ENCODE measurements at places on chromosomes 1 and 21. TPM values are rescaled to one million over a fixed set of nuclear protein-coding genes. Genes with fewer than 3 reads are reported as not detected.

The RGS1 gene
- not detected for total RNA-seq

The OR2T29 gene
- total RNA-seq = not detected

The UTS2 gene
- total RNA-seq = 0.33 TPM

The IRF6 gene
- total RNA-seq = 195 TPM

The MANEAL gene
- 0.93 TPM for total RNA-seq

The PADI6 gene
- total RNA-seq = not detected

The SHISAL2A gene
- total RNA-seq = not detected

The LRRC39 gene
- total RNA-seq = not detected

The DEPDC1 gene
- 12.5 TPM for total RNA-seq

The CLDN17 gene
- 0.56 TPM for total RNA-seq

The METTL18 gene
- total RNA-seq = 7.4 TPM

The PBX1 gene
- total RNA-seq = 4.6 TPM

The IL19 gene
- not detected for total RNA-seq

The OPRD1 gene
- total RNA-seq = not detected

The ATP5IF1 gene
- total RNA-seq = 607 TPM

The TINAGL1 gene
- total RNA-seq = 279 TPM
